Stimulated activated CD8-positive, alpha-beta memory T cell treated with anti-CD3 and anti-CD28 coated beads, Interleukin-4, amount 100 ng/mL, for 24 hours (primary cell): ENCODE measurements at places on chromosomes 3 and 15.

DNA sequence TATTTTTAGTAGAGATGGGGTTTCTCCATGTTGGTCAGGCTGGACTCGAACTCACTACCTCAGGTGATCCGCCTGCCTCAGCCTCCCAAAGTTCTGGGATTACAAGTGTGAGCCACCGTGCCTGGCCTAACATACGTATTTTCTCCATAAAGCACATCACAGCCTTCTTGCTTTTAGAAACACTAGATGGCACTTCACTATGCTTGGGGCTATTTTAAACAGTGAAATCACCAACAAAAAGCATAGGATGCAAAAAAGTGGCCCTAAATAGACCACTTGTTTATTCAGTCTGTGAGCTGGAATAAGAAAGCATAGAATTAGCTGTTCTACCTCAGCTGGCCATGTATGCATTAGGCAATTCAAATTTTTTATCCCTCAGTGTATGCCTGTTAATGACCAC is 46.0 kb downstream of the PRICKLE2 start:
- DNase-seq, result no peak

- DNase-seq, result no peak
Observed at GRCh38 chr3:120170223-120170622, 76.0 kb upstream of the GSK3B start.

DNA sequence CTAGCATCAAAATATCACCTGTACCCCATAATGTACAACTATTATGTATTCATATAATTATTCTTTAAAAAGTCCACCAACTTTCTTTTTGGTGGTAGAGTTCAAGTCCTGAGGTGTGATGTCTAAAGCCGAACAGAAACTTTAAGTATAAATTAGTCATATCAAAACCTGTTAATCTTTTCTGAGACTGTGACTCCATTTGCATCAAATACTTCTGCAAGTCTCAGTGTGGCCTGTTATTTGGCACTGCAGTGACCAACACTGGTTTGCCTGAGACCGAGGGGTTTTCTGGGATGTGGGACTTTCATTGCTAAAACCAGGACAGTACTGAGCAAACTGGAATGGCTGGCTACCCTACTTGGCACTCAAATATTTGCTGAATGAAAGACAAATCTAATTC is 7.3 kb downstream of the NGLY1 start:
- DNase-seq, result no peak

DNA sequence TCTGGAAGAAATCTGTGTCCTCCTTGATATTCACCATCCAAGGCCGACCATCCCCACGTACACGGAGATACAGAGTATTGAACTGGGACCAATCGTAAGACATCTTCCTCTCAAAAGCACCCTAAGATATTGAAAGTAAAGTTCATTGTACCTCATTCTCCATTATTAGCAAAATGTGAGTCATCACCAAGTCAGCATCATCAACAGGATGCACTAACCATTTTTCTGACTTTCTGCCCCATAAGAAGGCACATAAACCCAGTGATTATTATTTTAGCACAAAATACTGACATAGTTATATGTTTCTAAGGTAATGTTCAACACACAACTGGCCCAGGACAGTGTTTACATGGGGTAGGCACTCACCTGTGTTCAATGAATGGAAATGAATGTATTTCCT is 7.4 kb downstream of the NDUFAF1 start:
- DNase-seq, result no peak

- no peak for DNase-seq
Observed at GRCh38 chr3:15102836-15103235, 3.9 kb upstream of the RBSN start.

- no peak for DNase-seq
Observed at GRCh38 chr3:52240059-52240885, 1.3 kb upstream of the TWF2 start.

- DNase-seq, result no peak
Observed at GRCh38 chr15:80106051-80106450, 46.6 kb downstream of the ZFAND6 start.

GRCh38 chr15:33926260-33926659 is 42.0 kb upstream of the CHRM5 start:
- DNase-seq, result no peak

GRCh38 chr15:43845421-43845820 is 18.6 kb downstream of the WDR76 start:
- DNase-seq, result no peak

DNA sequence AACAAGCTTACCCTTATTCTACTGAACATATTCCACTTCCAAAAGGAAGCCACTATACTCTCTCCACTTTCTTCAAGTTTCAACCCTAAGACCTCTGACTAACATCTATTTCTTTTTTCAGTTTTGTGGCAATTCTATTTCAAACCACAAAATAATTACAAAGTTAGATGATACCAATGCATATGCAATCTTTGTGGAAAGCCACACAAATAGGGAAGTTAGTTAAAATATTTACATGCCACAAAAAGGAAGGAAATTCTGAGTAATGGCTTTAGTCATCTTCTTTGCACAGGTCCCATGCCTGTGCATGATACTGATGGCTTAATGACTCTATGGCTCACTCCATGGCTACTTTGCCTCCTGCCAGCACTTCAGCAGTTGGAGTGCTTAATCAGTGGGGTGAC is 57.0 kb upstream of the MCTP2 start:
- no peak for DNase-seq

GRCh38 chr3:127734754-127735473 is 62.2 kb downstream of the ABTB1 start:
- DNase-seq, result no peak

DNA sequence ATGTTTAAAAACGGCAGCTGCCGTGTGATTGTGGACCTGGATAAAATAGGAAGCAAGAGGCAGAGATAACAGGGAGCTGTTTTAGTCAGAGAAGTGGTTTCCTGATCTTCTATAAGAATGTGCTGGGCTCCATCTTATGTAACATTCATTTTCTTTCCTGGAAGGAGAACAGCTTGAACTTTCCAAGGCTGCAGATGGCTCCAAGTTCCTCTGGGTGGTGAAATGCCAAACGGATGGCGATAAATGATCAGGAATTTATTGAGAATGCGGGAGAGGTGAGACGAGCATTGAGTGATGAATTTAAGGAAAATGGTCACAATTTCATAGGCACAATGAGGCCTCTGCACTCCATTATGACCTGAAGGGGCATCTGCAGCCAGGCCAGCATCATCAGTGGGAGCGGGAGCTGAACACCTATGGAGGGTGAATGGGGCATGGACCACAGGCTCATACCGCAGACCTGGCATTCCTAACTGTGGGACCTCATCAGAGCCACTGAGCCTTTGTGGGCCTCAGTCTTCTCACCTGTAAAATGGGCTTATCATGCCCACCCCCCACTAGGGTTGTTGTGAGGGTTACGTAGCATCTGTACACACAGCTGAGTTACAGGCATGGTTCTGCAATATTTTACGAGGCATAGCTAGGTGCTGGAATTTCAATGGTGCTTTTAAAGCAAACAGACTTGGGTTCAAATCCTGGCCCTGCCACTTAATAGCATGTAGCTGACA is 17.1 kb downstream of the MGLL start:
- no peak for DNase-seq
